ENCODE measurements at places on chromosomes 5 and 9. TPM values are rescaled to one million over a fixed set of nuclear protein-coding genes. Genes with fewer than 3 reads are reported as not detected.

The RNF180 gene
- polyA plus RNA-seq, result 1.2 TPM

DNA sequence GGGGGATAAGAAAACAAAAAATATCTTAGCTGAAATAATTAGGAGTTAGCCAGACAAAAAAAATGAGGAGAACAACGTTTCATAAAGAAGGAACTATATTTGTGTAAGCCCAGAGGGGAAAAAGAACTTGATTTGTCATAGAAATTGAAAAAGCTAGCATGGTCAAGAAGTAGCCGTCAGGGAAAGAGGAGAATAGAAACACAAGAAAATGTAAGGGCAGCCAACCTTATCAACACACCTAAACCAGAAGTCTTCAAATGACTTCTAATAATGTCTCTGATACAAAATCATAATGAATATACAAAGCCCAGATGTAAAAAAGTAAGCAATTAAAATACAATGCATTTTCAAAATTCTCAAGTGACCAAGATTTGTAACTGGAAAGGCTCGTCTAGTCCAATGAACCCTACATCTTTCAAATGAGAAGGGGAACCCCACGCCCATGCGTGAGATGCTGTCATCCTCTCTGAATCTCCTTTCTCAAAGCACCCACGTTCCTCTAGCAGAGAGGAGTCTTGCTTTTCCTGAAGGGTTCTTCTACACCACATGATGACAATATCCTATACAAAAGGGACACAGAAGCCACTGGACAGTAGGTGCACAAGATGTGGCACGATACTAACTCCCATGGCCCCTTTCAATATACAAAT is 103.7 kb downstream of the ARL15 start:
- DNase-seq, result no peak

DNA sequence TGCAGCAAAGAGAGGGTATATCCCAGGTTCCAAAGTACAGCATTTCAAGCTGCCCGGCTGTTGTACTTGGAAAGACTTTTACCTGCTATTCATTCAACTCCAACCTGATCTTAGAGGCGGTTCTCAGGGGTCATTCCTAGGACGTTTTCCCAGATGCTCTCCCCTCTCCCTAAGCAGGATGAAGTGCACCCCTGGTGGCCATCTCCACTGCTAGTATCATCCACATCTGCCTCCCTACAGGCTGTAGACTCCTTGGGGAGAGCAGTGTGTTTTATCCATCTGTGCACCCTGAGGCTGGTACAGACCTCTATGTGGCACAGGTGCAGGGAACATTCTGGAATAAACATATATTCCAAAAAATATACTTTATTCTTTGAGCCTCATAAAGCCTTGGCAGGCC is 56.8 kb downstream of the PTPN3 start:
- no peak for DNase-seq

DNA sequence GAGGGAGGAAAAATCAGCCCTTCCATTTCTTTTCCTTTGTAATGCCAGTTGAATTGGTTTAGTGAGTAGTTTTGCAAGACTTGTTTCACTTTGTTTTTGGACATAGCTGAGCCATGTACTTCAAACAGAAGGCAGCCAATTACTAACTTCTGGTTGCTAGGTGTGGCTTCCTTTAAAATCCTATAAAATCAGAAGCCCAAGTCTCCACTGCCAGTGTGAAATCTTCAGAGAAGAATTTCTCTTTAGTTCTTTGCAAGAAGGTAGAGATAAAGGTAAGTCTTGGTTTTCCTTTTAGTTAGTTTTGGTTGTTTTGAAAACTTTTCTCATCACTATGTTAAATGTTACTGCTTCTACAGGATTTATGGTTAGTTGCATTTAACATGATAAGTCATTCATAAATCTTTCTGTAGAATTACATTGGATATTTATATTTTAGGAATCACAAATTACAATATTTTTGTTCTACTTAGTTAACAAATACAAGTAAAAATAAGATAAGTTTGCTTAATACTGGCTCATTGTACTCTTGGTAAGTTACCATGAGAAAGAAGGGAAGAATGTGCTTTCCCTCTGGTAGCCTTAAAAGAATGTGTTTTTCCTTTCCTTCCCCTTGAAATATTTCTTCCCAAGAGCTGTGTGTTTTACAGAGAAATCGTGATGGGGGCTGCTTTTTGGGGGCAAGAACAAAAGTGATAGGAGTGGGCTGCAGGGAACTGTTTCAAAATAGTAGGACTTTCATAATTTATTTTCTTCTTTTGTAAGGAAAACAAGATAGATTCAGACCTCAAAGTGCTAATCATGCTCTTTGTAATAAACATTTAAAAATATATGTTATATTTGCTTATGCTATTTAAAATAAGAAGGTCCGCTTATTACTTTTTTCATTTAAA is at the start of gene ANXA1:
TSS of gene ANXA1 (plus strand) at position 213 of the 890 bp plus-strand sequence. CDS start 6,671 bp downstream, outside the sequence.
- DNase-seq, result peak; percentile 78

DNA sequence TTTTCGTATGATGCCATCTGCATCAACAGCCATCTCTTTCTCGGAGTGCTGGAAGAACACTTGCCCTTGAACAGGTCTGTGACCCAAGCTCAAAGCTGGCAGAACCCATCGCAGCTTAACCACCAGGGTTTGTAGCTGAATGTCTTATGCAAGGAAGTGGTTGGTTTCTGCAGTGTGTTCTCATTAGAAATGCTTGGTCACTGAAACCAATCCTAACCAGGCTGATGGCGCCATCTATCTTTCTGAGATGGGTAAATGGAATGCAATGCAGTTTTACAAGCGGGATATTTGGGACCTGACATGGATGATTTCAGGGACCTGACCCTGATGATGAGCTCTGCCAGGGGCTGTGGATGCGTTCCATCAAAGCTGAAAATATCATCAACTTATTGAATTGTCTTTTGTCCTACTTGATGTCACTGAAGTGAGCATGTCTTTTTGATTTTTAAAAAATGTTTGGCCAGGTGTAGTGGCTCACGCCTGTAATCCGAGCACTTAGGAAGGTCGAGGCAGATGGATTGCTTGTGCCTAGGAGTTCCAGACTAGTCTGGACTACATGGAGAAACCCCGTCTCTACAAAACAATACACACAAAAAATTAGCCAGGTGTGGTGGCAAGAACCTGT is 28.7 kb downstream of the DMRT3 start:
- peak; percentile 79 for DNase-seq

The C9 gene
- polyA plus RNA-seq, result not detected

The MSMP gene
- polyA plus RNA-seq, result not detected

The CD14 gene
- 45.6 TPM for polyA plus RNA-seq

DNA sequence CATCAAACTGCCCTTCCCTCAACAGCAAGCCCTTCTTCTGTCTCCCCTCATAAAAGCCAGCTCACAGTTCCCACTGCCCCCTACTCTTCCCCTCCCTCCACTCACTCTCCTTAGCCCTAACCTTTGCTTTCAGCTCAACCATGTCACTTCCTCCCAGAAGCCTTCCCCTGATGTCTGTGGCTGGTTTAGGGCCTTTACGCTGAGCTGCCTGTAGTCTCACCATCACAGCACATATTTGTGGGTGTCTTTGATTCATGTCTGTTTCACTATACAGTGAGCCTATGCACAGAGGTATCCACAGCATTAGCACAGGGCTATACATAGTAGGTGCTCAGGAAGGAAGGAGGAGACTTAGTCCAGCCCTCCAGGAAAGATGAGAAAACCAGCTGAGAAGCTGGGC is 34.7 kb downstream of the C9orf50 start:
- DNase-seq, result no peak

DNA sequence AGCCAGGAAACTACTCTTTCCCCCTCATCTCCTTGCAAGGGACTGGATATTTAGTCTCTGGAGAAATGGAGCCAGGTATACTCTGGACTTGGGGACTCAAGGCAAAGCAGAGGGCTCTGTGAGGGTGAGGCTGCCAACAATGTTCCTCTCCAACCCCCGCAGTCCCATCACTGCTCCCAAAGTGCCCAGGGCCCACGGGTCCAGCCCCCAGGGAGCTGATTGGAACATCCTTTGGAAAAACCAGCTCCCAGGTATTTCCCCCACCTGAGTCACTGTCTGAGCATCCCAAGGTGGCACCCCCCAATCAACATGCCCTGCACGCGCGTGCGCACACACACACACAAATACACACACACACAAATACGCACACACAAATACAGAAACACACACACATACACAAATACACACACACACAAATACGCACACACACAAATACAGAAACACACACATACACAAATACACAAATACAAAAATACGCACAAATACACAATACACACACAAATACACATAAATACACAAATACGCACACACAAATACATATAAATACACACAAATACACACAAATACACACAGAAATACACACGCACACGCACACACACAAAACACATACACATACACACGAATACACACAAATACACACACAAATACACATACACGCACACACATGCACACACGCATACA is 137.4 kb downstream of the DAB2IP start:
- no peak for DNase-seq

- DNase-seq, result no peak
Observed at GRCh38 chr9:136941231-136942111, 3.1 kb downstream of the FBXW5 start.

- no peak for DNase-seq
Observed at GRCh38 chr5:108634617-108635288, 112.9 kb upstream of the FER start.

GRCh38 chr5:168583742-168584482 is 4.7 kb upstream of the PANK3 start:
- no peak for DNase-seq

GRCh38 chr5:81556809-81557208 is 162.9 kb upstream of the ACOT12 start:
- DNase-seq, result no peak

The CCL28 gene
- polyA plus RNA-seq, result 8.9 TPM

All from stomach (tissue), 19 donors.